ENCODE measurements at places on chromosomes 2 and 18.

DNA sequence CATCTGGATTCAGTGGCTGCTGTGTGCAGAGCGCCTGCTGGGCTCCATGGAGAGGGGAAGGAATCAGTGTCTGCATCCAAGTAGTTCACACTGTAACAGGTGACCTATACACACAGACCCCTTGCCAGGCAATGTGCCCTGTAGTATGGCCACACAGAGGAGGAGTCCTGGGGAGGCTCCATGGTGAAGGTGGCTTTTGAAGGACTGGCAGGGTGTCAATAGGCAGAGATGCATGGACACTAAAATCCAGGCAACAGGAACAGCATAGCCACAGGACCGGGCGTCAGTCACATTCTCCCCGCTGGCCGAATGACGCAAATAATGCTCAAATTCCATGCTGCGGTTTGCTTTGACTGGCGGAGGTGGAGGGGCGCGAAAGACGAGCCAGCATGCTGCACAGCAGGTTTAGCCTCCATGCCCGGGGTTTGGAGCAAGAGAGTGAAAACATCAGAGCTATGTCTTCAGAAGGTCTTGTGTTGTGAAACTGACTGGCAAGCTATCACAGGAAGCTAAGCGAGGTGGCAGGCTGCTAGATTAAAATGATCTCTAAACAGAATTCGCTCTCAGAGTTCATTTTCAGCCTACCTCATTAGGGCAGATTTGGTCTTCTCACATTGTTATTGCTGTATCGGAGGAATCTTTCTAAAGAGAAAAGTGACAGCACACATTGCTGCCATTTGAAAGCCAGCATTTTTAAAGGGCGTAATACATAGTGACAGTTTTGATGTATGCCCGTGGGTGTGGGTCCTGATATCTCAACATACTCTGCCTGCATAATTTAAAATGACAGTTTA lies 1.2 kb upstream of the CHMP1B start:
- DNase-seq, result no peak

DNA sequence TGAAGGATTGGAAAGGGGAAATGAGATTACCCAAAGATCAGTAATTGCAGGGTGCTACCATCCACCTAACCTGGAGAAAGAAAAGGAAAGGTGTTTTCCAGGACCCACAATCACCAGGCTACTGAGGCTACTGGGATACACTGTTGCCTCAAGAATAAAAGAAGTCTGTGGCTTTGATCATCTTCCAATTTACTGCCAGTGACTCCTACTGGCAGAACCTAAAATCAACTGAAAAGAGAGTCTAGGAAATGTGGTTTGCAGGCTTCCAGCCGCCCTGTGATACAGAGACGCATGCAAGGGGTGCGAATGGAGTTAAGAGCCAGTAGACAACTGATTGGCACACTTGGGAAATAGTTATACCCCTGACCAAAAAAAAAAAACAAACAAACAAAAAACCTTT lies 16.6 kb upstream of the TTL start:
- no peak for DNase-seq

DNA sequence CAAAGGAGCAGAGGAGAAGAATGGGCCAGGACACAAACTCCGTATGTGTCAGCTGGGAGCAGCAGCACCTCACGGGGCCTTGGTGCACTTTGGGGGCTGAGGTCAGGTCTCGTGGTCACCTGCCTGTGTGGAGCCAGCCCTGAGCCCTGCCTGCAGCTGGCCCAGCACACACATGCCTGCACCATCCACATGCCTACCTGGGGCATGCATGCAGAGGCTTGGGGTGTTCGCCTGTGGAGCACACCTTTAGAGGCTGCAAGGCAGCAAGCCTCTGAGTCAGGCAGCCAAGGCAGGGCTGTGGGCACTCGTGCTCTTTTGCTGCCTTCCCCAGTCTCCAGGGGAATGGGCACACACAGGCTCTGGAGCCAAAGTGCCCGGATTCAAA lies 36.0 kb downstream of the ARHGEF4 start:
- DNase-seq, result no peak

- DNase-seq, result no peak
Measured at GRCh38 chr2:54863660-54864059, 140.2 kb downstream of the EML6 start.

- DNase-seq, result peak; percentile 42
Measured at GRCh38 chr2:169362118-169362893, at the start of gene LRP2. TSS of gene LRP2 (minus strand) at chr2:169362534. CDS start at chr2:169362399, 135 bp downstream.

- DNase-seq, result no peak
Measured at GRCh38 chr2:24822049-24822706, 29.0 kb downstream of the CENPO start.

GRCh38 chr18:79507546-79508480 lies 112.1 kb downstream of the NFATC1 start:
- no peak for DNase-seq

GRCh38 chr2:12965540-12966269 lies 249.0 kb downstream of the TRIB2 start:
- DNase-seq, result no peak

- DNase-seq, result no peak
Measured at GRCh38 chr2:45178359-45178758, 169.1 kb upstream of the SIX2 start.

DNA sequence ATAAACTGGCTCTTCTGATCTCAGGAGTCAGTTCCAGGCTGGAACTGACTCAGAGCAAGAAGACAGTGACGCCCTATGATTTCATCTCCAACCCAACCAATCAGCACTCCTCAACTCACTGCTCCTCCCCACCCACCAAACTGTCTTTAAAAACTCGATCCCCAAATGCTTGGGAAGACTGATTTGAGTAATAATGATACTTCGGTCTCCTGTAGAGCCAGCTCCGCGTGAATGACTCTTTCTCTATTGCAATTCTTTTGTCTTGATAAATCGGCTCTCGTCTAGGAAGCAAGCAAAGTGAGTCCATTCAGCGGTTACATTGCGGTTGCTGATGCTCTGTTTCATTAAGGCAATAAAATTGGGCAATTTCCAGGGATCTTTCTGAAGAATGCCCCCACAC lies 1025.3 kb upstream of the CNTNAP5 start:
- no peak for DNase-seq

DNA sequence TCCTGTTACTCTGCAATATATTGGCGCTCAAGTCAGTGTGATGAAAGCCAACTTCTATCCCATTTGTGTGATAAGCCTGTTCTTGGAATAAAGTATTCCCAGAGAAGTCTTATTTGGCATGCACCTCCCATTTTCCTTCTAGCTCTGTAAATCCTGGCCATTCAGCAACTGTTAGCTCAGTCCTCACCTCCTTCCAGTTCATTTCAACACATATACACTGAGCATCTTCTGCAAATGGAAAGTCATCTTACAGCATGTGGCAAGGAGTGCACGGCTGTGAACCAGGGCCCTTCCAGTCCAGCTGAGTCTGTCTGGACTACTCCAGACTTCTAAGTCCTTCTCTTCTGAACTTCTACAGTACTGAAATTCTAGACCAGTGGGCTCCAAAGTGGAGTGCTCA lies 53.1 kb downstream of the SPATS2L start:
- DNase-seq, result no peak

- DNase-seq, result no peak
Measured at GRCh38 chr2:112701052-112701451, 19.8 kb upstream of the NT5DC4 start.

GRCh38 chr2:80326214-80326613 lies 21.7 kb upstream of the LRRTM1 start:
- DNase-seq, result no peak

DNA sequence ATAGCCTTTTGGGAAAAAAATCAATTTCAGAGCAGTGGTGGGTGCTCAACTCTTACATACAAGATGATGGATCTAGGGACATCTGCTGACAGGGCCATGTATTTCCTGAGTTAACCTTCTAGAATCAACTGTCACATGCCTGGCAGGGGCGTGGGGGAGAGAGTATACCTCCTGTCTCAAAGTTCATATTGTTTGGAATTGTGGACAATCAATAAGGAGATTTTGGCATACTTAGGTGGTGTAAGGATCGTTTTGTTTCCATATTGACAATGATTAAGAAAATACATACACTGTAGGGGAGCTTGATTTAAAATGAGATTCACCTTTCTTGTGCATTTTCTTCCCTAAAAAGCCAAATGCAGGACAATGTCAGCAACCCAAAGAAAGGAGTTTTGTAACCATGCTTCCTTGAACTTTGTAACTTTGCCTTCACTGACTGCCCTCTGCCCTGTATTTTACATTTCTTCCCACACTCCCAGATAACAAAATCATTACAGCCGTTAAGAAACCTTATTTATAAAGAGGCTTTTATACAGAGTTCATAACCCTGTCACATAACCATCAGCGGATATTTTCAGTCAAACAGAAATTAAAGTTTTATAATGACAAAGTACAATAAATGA lies 88.4 kb downstream of the MEP1B start:
- no peak for DNase-seq

- no peak for DNase-seq
Measured at GRCh38 chr2:82837588-82838304, 1621.3 kb downstream of the SUCLG1 start.

GRCh38 chr2:236125541-236125940 lies 42.6 kb downstream of the GBX2 start:
- no peak for DNase-seq

- DNase-seq, result no peak
Measured at GRCh38 chr2:126154256-126154785, 501.6 kb upstream of the GYPC start.

GRCh38 chr18:43936176-43936575 lies 658.9 kb upstream of the SYT4 start:
- DNase-seq, result no peak

DNA sequence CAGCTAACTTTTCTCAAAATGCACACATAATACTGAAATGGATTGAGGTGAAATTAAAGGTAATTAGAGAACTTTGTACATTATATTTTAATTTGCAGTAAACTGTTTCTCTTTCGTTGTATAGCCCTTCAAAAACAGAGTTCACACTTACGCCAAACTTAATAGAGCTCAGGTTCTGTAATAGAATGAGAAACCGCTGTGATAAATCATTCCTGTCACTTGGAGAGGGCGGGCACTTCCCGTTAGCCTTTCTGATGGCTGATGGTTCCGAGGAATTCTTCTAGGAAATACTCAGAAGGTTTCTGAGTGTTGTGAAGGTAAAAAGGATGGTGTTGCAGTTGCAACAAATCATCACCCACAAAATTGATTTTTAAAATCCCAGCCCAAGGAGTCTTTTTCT lies 155.8 kb upstream of the ALKAL2 start:
- no peak for DNase-seq

DNA sequence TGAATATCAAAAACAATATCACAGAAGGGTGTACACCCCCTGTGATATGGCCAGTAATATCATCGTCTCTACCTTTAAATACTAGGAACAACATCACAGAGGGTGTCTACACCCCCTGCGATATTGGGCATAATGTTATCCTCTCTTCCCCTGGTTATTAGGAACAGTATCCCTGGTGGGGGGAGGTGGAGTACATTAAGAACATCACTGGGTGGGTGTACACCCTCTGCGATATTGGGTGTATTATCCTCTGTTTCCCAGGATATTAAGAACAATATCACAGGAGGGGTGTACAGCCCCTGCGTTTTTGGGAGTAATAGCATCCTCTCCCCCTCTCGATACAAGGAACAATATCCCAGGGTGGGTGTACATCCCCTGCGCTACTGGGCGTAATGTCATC lies 1932.8 kb downstream of the SUCLG1 start:
- DNase-seq, result no peak

DNA sequence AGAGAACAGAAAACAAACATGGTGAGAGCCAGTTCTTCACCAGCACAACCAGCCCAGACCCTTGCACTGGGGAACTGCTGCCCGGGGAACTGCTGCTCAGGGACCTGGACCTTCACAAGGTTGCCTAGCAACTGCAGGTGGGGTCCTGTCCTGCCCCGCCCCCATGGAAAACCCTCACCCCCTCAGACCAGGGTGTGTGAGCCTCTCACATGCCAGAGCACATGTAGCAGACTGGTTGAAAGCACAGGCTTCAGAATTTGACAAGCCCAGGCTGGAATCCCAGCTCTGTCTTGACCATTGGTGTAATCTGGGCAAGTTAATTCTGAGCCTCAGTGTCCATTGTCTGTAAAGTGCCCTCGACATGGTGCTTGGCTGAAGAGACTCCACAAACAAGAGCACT lies 118.6 kb downstream of the LOXHD1 start:
- no peak for DNase-seq

DNA sequence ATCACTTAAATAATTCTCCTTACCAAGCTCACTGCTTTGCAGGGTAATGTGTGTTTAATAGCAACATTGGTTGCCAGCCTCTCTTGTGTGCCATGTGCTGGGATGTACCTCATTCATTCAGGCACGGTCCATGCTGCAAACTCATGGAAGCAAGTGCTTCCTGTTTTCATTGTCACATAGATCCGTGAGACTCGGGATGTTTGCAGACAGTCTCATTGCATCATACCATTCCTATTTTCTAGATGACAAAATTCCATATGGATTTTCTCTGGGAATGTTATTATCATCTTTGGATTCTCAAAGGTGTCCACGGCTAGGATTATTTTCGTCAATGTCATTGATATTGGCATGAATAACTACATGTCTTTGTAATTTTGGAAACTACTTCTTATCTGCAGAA lies 60.0 kb upstream of the HDAC4 start:
- no peak for DNase-seq

DNA sequence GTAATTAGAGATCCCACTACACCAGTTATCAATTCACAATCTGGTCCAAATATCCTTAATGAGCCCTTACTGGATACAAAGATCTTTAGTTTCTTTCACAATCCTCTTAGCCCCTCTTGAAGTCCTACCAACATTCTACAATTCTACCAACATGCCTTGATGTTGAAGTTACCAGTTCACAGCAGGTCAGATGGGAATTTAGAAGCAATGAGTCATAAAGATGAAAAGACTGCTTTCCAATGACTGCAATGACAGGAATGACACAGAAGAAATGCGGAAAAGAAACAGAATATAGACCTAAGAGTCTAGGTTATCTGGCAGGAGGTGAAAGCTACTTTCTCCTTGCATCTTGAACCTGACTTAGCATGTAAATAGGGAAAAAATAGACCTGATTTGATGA lies 24.5 kb downstream of the RTTN start:
- no peak for DNase-seq

DNA sequence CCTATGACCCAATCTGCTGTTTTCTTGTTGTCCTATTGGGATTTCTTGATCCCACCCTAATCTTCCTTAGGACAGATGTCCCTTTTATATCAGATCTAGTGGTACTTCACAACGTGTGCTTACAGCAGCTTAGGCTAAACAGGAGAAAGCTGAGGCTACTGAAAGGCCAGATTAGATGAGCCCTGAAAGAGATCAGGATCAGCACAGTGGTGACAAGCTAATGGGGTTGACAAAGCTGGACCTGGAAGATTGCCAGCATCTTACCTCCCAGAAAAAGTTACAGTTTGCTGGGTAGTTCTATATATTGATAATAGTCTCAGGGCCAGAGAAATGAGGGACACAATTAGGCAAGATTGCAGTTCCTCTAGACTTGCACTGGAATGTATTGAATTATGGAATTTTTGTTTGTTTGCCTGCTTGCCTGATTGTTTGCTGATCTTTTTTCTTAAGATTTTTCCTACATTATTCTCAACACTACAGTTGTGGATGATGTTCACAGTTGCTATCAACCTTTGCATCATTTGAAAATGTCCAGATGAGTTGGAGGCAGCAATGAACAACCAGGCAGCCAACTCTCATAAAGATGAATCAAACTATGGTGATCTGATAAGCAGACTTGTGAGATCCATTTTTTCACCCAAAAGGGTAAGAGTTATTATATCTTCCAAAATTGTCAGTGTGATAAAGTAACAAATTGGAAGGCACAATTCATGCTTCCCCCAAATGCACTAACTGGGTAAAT lies 49.1 kb upstream of the PIK3C3 start:
- DNase-seq, result no peak

- no peak for DNase-seq
Measured at GRCh38 chr2:48258481-48259149, 271.3 kb upstream of the STON1 start.

- DNase-seq, result no peak
Measured at GRCh38 chr2:76307495-76307894, 596.8 kb upstream of the GCFC2 start.

- no peak for DNase-seq
Measured at GRCh38 chr18:29494371-29494770, 1317.4 kb upstream of the CDH2 start.
